ENCODE measurements at places on chromosomes 16 and 17. TPM values are rescaled to one million over a fixed set of nuclear protein-coding genes. Genes with fewer than 3 reads are reported as not detected.

GRCh38 chr16:81632392-81633146, 146.5 kb upstream of the PLCG2 start:
- DNase-seq: peak; percentile 97

DNA sequence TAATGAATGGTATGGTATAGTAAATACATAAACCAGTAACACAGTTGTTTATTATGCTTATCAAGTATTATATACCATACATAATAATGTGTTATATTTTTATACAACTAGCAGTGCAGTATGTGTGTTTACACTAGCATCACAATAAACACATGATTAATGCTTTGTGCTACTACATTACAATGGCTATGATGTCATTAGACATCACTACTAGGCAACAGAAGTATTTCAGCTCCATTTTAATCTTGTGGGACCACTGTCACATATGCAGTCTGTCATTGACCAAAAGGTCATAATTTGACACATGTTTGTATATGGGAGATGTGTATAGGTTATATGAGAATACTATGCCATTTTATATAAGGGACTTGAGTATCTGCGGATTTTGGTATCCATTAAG, 32.7 kb downstream of the TRIM37 start:
- DNase-seq: no peak

DNA sequence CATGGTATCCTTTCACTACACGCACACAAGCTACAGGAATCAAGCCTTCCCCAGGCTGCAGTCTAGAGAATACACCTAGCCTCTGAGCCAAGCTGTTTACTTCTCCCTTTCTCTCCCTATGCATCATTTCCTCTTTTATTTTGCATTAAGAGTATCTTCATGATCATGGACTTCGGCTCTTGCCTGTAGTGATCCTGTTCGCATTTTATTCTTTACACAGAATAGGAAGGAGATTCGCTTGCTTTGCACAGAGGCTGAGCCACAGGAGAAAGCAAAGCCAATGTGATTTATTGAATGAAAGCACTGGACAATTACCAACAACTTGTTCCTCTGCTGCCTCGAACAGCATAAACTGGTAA, 172.7 kb downstream of the ANKFN1 start:
- no peak for DNase-seq

DNA sequence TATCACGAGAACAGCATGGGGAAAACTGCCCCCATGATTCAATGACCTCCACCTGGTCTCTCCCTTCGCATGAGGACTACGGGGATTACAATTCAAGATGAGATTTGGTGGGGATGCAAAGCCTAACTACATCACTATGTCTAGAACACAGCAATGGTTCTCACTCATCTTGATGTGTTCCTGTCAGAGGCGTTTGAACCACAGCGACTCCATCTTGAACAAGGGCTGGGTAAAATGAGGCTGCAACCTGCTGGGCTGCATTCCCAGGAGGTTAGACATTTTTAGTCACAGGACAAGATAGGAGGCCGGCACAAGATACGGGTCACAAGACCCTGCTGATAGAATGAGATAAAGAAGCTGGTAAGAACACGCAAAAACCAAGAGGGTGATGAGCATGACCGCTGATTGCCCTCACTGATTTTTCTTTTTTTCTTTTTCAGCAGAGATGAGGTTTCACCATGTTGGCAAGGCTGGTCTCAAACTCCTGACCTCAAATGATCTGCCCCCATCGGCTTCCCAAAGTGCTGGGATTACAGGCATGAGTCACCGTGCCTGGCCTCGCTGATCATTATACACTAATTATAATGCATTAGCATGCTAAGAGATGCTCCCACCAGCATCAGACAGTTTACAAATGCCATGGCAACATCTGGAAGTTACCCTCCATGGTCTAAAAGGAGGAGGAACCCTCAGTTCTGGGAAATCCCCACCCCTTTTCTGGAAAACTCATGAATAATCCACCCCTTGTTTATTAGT, 3.0 kb upstream of the PPY start:
- DNase-seq: no peak

DNA sequence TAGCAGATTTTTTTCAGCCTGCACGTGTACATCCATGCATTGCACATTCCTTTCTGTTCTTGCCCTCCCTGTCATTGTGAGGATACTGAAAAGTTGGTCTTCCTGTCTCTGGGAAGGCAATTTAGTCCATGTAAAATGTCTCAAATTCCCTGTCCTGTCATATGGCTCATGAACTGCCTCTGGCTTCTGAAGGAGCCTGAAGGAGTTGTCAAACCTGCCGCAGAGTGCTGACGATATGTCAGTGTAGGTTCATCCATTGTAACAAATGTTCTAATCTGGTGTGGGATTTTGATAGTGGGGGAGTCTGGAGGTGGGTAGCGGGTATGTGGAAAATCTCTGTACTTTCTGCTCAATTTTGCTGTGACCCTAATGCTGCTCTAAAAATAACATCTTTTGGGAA, 59.6 kb downstream of the YPEL2 start:
- no peak for DNase-seq

DNA sequence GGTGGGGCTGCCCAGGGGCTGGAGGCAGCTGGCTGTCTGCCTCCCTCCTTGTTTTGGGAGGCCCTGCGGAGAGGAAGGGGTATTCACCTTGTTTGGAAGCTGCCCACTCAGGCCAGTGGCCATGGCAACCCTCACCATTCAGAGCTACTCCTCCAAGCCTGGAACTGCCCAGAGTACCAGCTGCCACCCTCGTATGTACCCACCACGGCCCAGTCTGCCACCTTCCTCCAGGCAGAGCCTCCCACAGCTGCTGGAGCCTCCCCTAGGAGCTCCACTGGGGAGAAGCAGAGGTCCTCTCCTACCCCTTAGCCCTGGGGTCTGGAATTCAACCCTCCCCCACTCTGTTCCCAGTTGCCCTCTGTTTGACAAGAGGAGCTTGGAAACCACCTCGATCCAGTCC, 90.7 kb downstream of the AXIN2 start:
- DNase-seq: peak; percentile 36

GRCh38 chr16:2008631-2009163, 924 bp downstream of the ZNF598 start:
- DNase-seq: peak; percentile 92

DNA sequence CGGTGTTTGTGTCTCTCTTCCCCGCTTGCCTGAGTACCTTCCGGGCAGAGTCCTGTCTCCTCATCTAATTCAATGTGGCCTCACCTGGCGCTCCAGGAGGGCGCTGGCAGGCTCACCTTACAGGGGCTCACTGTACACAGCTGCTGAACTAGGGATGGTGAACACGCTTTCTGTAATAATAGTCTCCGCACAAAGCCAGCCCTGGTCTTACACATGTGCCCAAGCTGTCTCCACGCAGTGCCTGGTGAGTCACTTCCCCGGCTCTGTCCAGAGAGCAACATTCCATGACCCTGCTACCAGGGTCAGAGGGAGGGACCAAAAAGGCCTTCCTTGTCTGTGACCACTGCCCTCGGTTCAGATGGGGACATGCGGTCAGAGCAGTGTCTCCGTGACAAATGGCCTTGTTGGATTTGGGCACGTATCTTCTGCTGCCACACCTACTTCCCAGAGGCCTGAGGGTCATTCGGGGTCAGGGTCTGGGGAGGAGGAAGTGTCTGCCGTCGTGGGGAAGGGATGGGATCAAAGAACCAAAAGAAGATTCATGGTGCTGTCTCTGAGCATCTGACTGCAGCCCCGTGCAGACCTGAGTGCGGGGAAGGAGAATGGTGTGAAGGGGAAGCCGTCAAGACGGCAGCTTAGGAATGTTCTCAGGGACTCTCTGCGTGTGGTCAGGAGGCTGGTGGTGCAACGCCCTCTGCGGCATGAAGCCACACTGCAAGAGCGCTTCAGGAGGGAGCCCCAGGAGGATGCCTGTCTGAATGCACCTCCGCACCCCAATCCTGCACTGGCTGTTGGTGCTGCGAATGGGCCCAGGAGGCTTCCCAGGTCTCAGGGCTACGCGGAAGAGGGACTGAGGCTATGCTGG, 68.8 kb downstream of the IL21R start:
- DNase-seq: peak; percentile 98

- DNase-seq: peak; percentile 83
Measured at GRCh38 chr17:68288375-68288774, 2.6 kb downstream of the SLC16A6 start.

DNA sequence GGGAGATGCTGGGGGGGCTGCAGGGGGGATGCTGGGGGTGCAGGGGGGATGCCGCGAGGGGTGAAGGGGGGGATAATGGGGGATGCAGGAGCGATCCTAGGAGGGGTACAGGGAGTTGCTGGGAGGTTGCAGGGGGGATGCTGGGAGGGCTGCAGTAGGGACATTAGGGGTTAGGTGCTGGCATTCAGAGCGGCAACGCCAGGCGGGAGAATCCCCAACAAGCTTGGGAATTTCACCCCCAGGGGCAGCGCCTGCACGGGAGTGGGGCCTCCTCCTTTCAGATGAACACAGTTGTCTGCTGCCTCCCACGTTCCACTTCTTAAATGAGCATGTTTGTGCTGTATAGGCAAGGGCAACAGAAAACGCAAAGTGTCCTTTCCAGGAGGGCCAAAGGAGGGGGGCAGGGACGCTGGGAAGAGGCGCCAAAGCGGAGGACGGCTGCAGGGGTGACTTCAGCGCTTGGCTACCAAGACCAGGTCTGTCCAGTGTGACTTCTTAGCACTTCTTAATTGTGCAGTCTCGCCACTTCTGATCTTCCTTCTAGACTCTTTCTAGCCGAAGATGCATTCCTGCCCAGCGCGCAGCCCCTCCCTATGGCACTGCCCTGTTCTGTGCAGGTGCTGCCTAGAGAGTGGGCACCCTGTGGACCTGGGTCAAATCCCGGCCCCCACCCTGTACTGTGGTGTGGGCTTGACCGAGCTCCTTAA, 2.0 kb upstream of the SLC6A4 start:
- DNase-seq: peak; percentile 70

The DNAH2 gene
- total RNA-seq: 0.88 TPM

The CNTNAP4 gene
- under 0.01 TPM for total RNA-seq

The SDR42E2 gene
- total RNA-seq: not detected
